Cortex of kidney (tissue), 1 donor: ENCODE measurements at places on chromosomes 13 and 19.

GRCh38 chr13:28658539-28658795, 463 bp upstream of the POMP start:
- DNase-seq: no peak

DNA sequence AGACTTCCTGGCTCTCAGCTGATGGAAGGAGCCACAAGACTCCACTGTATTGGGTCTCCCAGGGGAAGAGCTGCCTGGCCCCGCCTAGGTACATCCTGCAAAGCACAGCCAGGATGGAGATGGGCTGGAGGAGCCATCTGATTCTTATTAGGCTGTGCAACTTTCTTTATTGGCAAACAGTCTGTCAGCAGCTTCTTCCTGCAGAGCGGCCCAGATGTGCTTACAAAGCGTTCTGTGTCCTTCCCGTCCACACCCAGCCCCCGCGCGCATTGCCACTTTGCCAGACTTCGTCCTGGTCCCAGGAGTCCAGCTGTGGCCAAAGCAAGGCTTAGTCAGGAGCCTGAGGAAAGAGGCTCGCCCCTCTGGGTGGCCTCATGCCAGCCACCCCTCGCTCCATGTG, 409.3 kb downstream of the ZNF536 start:
- no peak for DNase-seq

DNA sequence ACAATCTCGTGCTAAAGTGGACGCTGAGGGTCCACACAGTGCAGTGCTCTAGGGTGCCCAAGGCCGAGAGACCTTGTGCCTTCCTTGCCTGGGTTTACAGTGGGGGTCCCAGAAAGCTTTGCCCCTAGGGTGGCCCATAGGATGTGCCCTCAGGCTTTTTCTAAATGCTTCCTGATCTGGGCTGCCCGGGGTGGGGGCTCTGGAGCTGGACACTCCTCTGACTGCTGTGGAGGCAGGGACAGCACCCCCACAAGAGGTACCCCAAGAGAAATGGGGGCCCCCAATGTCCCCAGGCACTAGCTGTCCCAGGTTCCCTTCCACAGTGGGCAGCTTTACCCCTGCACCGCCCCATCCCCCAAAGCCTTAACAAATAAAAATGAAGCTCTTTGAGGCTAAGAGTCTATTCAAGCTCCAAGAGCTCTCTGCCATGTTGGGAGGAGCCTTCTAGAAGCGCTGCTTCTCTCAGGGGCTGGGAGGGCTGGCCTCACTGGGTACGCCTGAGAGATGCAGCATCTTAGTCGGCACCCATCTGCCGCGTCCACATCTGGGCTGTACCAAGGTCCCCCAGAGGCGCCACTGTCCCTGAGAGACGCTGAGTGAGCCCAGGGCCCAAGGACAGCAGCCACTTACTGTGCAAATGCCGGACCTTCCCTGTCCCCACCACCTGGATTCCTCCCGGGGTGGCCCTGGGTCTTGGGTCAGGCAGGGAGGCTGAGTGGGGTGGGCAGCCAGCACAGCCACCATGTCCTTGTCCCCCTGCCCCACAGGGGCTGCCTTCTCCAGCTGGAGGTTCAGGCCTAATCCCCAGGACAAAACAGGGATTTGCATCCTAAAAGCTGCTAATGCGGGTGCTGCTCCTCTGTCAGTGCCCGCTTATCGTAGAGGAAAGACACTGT, 27.4 kb downstream of the CEBPA start:
- no peak for DNase-seq

- DNase-seq: no peak
These were observed 7.7 kb downstream of the AKAP8 start for GRCh38 chr19:15371786-15372380.

GRCh38 chr19:17357078-17357666, 19.8 kb downstream of the GTPBP3 start:
- DNase-seq: no peak

DNA sequence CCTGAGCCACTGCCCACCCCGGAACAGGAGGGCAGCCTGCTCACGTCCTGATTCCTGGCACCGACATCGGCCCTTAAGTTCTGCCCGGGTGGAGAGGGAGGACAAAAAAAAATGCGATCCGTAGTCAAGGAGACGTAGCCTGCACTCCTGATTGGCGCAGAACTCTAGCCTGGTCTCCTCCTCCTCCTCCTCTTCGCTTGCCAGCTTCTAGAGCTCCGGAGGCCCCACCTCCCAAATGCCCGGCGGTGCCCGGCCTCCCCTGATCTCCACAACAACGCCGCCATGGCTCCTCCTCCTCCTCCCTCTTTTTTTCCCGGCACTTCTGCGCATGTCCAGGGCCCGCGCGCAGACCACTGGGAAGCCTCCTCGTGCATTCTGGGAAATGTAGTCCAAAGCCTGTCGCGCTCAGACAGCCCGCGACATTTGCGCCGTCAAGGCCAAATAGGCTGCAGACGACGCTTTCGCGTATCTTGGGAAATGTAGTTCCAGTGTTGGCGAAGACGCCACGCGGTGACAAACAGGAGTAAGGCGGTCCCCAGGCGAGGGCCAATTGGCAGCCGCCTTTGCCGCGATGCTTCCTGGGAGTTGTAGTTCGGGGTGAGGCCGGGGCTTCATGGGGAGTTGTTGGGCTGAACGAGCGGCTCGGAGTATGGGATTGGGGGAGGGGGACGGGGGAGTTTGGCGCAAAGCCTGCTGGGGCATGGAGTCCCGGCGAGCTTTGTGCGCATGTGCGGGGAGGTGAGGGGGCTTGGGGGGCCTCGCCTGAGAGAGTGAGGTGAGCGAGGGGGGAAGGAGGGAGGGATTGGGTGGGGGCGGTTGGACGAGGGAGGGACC, at the start of gene ZNF444:
Gene ZNF444, plus strand, starts transcription at position 705 of the 834 bp plus-strand sequence. CDS start 5,625 bp downstream, outside the sequence.
- DNase-seq: peak; percentile 61

DNA sequence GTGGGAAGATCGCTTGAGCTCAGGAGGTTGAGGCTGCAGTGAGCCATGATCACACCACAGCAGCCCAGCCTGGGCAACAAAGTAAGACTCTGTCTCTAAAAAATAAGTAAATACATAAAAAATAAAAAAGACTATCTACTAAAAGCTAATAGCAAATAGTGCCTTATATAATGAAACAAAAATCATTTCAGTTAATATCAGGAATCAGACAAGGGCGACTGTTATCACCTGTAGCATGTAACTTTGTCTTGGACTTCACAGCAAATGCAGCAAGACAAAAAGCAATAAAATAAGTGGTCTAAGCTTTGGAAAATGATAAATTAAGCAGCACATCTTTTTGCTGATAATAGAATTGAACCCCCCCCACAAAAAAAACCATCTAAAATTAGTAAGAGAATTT, 21.2 kb upstream of the GPI start:
- DNase-seq: no peak

GRCh38 chr13:30443957-30444404, 21.7 kb downstream of the UBE2L5 start:
- no peak for DNase-seq

GRCh38 chr13:98275681-98276171, 98.7 kb upstream of the RNF113B start:
- no peak for DNase-seq

- DNase-seq: no peak
These were observed 547.0 kb upstream of the SLITRK5 start for GRCh38 chr13:87123987-87124784.

DNA sequence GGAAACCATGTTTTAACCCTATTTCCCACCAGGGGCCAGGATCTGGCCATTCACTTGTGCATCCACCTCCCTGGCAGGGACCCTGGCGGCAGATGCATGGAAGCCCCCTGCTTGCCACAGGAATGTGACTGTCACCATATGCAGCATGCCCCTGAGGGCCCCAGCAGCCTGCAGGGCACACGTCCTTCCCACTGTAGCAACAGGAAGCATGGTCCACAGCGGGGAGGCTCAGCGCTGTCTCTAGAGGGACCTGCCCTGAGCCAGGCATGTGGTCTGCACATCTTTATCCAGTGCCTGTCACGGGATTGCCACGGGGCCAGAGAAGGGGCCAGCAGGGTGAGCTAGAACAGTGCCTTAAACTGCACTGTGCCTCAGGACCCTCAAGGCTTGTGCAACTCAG, 34.9 kb upstream of the MCF2L start:
- no peak for DNase-seq

GRCh38 chr19:54207983-54208783, 7.5 kb downstream of the RPS9 start:
- no peak for DNase-seq

- DNase-seq: no peak
These were observed 38.0 kb upstream of the PNMA8B start for GRCh38 chr19:46533621-46534081.

DNA sequence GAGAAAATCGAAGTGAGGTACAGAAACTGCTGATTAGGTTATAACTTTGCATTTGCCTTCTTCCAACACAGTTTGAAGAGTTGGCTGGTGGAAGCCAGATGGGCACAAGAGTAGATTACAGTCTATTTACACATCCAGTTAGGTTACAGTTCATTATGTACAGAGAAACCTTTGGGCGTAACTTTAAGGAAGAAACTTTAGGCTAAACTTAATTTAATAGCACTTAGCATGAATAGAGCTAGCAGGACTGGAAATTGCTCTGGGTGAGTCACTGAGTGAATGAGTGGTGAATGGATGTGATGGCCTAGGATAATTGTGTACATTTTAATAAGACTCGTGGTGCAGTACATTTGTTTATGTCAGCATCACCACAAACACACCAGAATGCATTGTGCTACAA, 62.9 kb upstream of the KLHL1 start:
- no peak for DNase-seq
